ENCODE measurements at places on chromosomes 16 and 17. TPM values are rescaled to one million over a fixed set of nuclear protein-coding genes. Genes with fewer than 3 reads are reported as not detected.

MMP28 gene
- 8.3 TPM for total RNA-seq

ANKRD40CL gene
- not detected for total RNA-seq

NHLRC4 gene
- 0.18 TPM for total RNA-seq

CPHXL2 gene
- not detected for total RNA-seq

NAGS gene
- 1.4 TPM for total RNA-seq

PRSS53 gene
- 1.1 TPM for total RNA-seq

STH gene
- not detected for total RNA-seq

NXPH3 gene
- total RNA-seq, result 1.5 TPM

GGT6 gene
- total RNA-seq, result not detected

SPNS2 gene
- total RNA-seq, result 19.0 TPM

CACNA1G gene
- total RNA-seq, result 4.0 TPM

C1QTNF1 gene
- total RNA-seq, result 59.1 TPM

ZNF423 gene
- 0.07 TPM for total RNA-seq

OR1A1 gene
- not detected for total RNA-seq

DLX4 gene
- total RNA-seq, result 1.9 TPM

QRICH2 gene
- 1.1 TPM for total RNA-seq

OR3A2 gene
- not detected for total RNA-seq

ARSG gene
- 1.3 TPM for total RNA-seq

SYNGR3 gene
- 5.0 TPM for total RNA-seq

RAB11FIP4 gene
- total RNA-seq, result 1.2 TPM

HOXB6 gene
- 4.9 TPM for total RNA-seq

ABCA5 gene
- 2.2 TPM for total RNA-seq

BIRC5 gene
- total RNA-seq, result 103 TPM

CDK5R1 gene
- total RNA-seq, result 6.1 TPM

HES7 gene
- total RNA-seq, result 5.4 TPM

PPY gene
- not detected for total RNA-seq

AGRP gene
- total RNA-seq, result not detected

KRTAP4-9 gene
- total RNA-seq, result not detected

SLC16A11 gene
- total RNA-seq, result not detected

GAS2L2 gene
- 0.08 TPM for total RNA-seq

USH1G gene
- 0.11 TPM for total RNA-seq

RASL10B gene
- 0.13 TPM for total RNA-seq

MT1F gene
- total RNA-seq, result 20.1 TPM

SLC6A2 gene
- total RNA-seq, result 0.05 TPM

TLCD3A gene
- 57.0 TPM for total RNA-seq

TK1 gene
- 239 TPM for total RNA-seq
